ENCODE measurements at places on chromosomes 6 and 20.
A peak's percentile ranks its signal among the peaks of the same experiment; 100 is the strongest.

GRCh38 chr6:53717566-53717965, 52.0 kb upstream of the KLHL31 start:
- DNase-seq = no peak

- DNase-seq = peak; percentile 65
Observed at GRCh38 chr6:28884423-28885131, 39.2 kb downstream of the TRIM27 start.

DNA sequence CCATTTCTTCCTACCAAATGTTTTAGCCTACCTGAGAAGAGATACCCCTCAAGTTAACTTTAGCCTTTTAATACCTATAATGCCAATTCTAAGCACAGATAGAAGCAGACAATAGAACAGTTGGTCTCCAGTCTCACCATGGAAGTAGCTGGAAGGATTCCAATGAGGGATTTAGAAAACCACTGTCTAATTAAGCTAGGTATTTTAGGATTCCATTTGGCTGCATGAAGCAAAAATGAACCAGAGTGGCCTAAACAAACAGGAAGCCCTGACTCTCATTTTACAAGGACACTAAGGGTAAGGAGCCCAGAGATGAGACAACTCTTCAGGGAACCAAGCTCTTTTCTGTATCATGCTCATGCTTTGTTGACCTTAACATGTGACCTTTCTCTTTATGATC, 199.2 kb downstream of the ALDH8A1 start:
- no peak for DNase-seq

- DNase-seq = no peak
Observed at GRCh38 chr6:45439459-45439858, 61.7 kb upstream of the SUPT3H start.

DNA sequence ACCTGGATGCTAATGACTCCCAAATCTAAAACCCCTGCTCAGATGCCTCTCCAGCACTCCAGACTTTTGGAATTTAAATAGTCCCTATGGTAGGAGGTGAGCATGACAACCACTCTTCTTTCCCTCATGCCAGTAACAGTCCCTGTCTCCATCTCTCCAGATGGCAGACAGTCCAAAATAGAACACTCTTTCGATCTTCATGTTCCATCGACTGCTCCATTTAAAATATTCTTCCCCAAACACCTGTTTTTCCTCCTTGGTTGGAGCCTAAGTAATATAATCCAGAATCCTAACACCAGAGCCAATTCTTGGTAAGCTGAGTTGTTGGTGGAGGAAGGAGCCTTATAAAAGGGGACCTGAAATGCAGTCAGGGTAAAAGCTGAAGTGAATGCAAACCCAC, 723.5 kb upstream of the CHD6 start:
- no peak for DNase-seq

- no peak for DNase-seq
Observed at GRCh38 chr6:36820700-36821580, 18.3 kb downstream of the CPNE5 start.
